ENCODE measurements at places on chromosomes 2 and 18. TPM values are rescaled to one million over a fixed set of nuclear protein-coding genes. Genes with fewer than 3 reads are reported as not detected.

GRCh38 chr2:10568736-10569432, 120.8 kb upstream of the ODC1 start:
- DNase-seq: no peak

GRCh38 chr18:31679133-31679742, 5.1 kb downstream of the B4GALT6 start:
- no peak for DNase-seq

DNA sequence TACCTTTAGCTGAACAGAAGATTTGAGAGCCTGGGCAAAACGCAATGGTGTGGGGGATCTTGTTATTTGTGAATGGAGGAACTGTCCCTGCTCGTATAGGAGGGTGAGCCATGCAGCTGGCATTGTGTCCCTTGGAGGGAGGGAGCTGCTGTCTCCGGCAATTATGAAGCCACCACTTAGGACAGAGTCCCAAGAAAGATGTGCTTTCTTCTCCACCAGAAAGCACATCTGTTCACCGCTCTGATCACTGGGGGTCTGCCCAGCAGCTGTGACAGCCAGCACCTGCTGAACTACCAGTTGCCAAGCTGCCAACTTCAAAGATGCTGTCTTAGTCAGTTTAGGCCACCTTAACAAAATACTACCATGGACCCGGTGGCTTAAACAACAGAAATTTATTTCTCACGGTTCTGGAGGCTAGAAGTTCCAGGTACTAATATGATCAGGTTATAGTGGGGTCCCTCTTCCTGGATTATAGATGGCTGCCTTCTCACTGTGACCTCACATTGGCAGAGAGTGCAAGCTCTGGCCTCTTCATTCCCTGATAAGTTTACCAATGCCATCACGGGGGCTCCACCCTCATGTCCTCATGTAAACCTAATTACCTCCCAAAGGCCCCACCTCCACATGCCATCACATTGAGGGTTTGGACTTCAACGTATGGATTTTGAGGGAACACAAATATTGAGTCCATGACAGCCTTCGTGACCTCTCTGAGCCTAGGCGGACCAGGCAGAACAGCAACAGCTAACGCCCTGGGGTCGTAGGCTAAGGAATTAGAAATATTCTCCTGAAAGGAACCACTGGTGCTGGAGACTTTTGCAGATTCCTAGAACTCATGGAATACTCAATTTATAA, 148.3 kb downstream of the RHBDD1 start:
- no peak for DNase-seq

Gene LONRF2
- 19.0 TPM for total RNA-seq

DNA sequence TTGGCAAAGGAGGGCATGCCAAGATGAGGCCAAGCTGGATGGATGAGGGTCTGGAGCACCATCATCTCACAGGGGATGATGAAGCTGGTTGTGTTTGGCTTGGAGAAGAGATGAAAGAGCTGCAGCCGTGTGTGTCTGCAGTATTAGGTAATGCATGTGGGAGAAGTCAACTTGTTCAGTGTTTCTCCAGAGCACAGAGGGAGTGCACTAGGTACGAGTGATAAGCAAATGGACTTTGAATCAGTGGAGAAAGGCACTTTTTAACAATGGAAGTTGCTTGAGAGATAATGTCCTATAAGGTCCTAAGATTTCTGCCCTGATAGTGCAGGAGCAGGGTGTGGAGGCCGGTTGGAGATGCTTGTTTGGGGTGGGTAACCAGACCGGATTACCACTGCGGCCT, 36.0 kb downstream of the SLC14A2 start:
- DNase-seq: no peak

GRCh38 chr2:212073360-212073759, 465.2 kb downstream of the ERBB4 start:
- no peak for DNase-seq

DNA sequence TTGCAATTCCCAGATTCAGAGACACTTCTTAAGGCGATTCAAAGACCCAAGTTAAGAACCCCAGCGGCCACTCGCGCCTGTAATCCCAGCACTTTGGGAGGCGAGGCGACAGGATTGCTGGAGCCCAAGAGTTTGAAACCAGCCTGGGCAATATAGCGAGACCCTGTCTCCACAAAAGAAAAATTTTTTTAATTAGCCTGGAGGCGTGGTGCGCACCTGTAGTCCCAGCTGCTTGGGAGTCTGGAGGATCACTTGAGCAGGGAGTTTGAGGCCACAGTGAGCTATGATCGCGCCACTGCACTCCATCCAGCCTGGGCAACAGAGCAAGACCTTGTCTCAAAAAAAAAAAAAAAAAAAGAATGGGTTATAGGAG, 585 bp upstream of the ANAPC1 start:
- no peak for DNase-seq

DNA sequence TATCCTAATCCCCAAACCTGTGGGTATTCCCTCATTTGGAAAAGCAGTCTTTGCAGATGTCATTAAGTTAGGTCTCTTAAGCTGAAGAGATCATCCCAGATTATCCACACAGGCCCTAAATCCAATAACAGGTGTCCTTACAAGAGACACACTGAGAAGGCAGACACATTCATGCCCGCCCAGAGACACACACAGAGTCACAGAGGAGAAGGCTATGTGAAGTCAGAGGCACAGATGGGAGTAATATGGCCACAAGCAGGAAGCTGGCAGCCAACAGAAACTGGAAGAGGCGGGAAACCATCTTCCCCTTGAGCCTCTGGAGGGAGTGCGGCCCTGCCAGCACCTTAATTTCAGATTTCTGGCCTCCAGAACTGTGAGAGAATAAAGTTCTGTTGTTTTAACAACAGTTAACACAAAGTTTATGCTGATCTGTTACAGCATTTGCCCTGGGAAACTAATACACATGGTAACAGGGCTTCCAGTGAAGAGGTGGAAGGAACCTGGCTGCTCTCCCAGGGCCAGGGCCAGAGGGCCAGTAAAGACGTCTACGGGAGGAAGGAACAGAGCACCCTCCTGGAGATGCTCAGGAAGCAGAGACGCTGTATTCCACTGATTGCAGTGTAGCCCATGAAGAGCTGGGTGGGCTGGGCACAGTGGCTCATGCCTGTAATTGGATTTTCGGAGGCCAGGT, 217.5 kb downstream of the GLI2 start:
- no peak for DNase-seq

- no peak for DNase-seq
These were observed 100.4 kb upstream of the CD226 start for GRCh38 chr18:70047931-70048603.

DNA sequence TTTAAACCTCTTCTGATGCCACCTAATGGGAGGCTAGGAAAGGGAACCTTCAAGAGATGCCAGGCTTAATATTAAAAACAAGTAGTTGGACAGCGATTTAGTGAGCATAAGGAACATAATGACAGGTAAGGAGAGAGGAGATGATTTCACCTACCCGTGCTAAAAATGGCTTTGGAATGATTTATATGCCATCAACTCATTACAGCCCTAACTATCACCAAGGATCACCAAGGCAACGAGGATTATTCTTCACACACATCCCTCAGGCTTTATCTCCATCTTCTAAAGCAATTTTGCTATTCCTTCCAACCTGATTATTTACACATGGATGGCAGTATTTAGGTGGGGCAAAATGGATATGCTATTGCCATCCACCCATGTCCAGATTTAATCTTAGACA, 237.8 kb downstream of the DCC start:
- DNase-seq: no peak

DNA sequence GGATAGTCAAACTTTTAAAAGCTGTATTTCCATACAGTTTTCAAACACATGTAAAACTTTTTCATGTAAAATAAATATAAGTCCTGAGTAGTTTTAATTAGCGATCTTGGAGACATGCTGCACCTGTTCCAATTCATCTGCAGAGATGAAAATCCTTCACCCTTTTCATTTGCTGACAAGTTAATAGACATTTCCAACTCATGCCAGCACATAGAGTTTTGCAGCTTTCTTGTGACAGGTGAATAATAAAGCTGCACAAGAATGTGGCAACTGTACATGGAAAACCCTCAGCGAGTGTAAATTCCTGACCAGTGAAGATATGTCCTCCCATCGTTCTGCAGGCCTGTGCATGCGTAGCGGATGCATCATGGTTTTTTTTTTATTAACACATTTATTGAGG, 771.4 kb downstream of the TDRD15 start:
- DNase-seq: no peak

GRCh38 chr18:77765468-77765867, 515.8 kb downstream of the GALR1 start:
- no peak for DNase-seq

GRCh38 chr2:50651676-50652075, 380.3 kb downstream of the NRXN1 start:
- DNase-seq: no peak

DNA sequence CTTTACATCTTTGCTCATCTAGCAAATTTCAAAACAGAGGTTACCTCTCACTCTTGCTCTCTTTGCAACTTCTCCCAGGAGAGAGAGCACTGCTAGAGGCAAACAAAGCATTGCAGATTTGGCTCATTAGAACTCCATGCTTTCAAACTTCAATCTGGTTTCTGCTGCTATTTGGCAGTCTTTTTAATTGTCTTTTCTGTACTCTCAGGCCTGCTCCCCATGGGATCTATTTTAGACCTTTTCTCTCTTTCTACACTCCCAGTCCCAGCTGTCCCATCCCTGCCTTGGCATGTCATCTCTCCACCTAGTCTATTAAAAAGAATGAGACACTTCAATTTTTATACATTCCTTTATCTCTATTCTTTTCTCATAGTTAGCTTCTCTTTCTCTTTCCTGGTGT, 15.2 kb downstream of the KCNJ3 start:
- DNase-seq: no peak

DNA sequence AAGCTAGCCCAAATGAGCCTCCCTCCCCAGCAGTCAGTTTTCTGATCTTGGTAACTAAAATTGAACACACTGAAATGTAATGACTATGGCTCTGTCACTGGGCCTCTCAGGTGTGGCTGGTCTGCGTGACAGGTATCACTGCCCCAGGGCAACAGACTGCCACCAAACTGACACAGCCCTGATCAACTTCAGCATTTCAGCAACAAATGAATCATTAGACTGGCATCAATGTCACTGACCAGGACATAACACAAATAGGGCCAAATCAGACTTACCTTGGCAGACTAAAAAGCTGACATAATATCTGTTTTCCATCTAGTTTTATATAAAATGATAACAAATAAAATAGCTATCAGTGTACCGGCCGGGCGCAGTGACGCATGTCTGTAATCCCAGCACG, 290.8 kb upstream of the CHAC2 start:
- no peak for DNase-seq

GRCh38 chr2:221792971-221793521, 220.9 kb upstream of the EPHA4 start:
- no peak for DNase-seq

DNA sequence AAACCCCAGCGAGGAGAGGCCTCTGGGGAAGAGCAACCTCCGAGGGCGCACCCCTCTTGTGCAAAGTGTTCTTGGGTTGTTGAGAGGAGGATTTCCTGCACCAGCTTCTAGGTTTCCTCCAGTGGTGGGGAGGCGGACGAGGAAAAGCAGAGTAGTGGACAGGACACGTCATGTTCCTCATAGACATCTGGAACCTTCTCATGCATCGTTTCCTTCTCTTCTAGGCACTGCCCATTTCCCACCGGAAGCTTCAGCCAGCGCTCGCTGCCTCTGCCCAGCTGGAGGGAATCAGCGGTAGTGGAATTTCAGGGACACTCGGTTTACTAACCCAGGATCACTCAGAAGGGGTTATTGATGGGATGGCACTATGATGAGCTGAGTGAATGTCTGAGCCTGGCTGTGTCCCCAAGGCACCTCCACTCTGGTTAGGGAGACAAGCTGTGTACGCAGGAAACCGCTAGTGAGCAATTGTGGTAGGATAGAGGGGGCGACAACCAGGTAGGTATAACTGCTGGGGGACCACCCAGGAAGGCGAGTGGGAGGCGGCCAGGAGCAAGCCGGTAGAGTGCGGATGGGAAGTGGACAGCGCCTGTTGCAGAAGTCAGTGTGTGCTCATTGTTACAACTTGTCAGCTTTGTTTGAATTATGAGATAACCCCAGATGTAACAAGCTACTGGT, 960 bp upstream of the APOB start:
- no peak for DNase-seq

- DNase-seq: no peak
These were observed 468.7 kb downstream of the PID1 start for GRCh38 chr2:228802181-228803071.

- no peak for DNase-seq
These were observed 12.6 kb upstream of the ICA1L start for GRCh38 chr2:202883987-202884675.

GRCh38 chr18:70154591-70155194, 50.8 kb downstream of the RTTN start:
- no peak for DNase-seq

- no peak for DNase-seq
These were observed 75.6 kb upstream of the PKDCC start for GRCh38 chr2:41972179-41972578.

Gene FAM161A
- 1.2 TPM for total RNA-seq

- no peak for DNase-seq
These were observed 287.6 kb upstream of the LRRTM1 start for GRCh38 chr2:80592106-80592505.

Gene POTEI
- not detected for total RNA-seq

DNA sequence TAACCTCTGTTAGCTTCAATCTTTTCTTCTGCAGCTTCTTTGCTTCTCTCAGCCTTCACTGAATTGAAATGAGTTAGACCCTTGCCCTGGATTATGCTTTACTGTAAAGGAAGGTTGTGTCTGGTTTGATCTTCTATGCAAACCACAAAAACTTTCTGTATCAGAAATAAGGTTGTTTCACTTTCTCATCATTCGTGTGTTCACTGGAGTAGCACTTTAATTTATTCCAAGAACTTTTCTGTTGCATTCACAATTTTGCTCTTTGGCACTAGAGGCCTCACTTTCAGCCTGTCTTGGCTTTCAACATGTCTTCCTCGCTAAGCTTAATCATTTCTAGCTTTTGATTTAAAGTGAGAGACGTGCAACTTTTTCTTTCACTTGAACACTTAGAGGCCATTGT, 365.3 kb downstream of the TDRD15 start:
- DNase-seq: no peak

- DNase-seq: no peak
These were observed 65.1 kb downstream of the MEX3C start for GRCh38 chr18:51132256-51132935.

Gene WNT6
- 1.0 TPM for total RNA-seq

- no peak for DNase-seq
These were observed 13.4 kb upstream of the ASXL2 start for GRCh38 chr2:25891672-25892071.

GRCh38 chr18:36812678-36813077, 16.1 kb downstream of the TPGS2 start:
- no peak for DNase-seq
